ENCODE measurements at places on chromosomes 5 and 9.
A peak's percentile ranks its signal among the peaks of the same experiment; 100 is the strongest.

- no peak for DNase-seq
Measured at GRCh38 chr5:157324237-157324636, 58.3 kb downstream of the CYFIP2 start.

GRCh38 chr9:127360829-127361228, 36.1 kb upstream of the SLC2A8 start:
- DNase-seq: no peak

- DNase-seq: no peak
Measured at GRCh38 chr5:107670087-107670931, 428 bp downstream of the EFNA5 start.

GRCh38 chr9:76459694-76460635, 983 bp downstream of the GCNT1 start:
- no peak for DNase-seq

- DNase-seq: no peak
Measured at GRCh38 chr9:101381833-101382342, 2.9 kb downstream of the BAAT start.

DNA sequence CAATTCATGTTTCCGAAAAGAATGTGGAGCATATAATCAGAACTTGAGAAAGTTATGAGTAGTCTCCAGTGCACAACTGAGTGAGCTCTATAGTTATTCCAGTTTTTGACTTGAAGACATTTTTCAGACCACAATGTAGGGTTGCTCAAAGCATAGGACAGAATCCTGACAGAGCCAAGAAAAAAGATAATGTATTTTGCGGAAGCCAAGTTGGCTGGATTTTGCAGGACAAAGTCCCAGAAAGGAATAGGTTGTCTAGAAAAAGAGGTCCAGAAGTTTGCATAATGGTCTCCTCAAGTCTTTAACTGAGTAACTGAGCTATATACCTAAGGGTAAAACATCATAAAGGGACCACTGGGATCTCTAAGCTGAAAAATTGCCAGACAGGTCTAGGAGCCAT, 1028.0 kb downstream of the TAF11L14 start:
- DNase-seq: no peak

GRCh38 chr5:120327180-120327579, 136.9 kb upstream of the PRR16 start:
- no peak for DNase-seq

GRCh38 chr5:132526974-132527564, 16.3 kb downstream of the IL5 start:
- no peak for DNase-seq

DNA sequence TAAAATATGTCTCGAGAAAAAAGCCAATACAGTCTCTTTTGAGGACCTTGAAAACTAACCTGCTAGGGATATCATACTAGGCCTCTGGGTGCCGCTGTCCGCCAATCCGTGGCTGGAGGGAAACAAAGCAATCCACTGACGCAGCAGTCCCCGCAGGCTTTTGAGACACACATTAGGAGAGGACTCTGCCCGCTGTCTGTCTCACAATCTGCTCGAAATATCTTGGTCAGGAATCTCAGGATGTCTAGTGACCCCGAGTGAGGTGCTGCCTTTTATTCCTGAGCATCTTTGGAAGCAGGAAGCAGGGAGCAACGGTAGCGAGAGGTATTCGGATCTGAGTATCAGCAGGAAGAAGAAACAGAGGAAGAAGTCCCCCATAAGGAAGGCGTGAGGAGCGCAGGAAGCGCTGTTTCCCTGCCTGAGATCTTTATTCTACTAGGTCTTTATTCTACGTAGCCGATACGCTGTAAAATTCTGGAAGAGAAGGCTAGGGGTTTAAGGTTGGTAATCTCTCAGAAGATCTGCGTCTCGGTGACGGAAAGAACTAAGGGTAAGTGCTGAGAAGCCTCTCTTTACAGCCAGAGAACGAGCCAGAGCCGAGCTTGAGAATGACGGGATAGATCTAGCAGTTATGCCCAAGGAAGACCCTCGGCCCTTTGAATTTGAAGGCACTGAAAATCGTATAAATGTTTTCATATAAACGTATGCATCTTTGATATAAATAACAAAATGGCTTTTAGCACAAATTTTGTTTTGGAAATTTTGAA, 4.0 kb upstream of the PCDHGA1 start:
- DNase-seq: peak; percentile 60

GRCh38 chr5:145981589-145982571, 45.5 kb downstream of the SH3RF2 start:
- no peak for DNase-seq

- no peak for DNase-seq
Measured at GRCh38 chr9:89740722-89741121, 135.9 kb downstream of the GADD45G start.

- DNase-seq: no peak
Measured at GRCh38 chr5:38715696-38716095, 130.1 kb upstream of the OSMR start.

DNA sequence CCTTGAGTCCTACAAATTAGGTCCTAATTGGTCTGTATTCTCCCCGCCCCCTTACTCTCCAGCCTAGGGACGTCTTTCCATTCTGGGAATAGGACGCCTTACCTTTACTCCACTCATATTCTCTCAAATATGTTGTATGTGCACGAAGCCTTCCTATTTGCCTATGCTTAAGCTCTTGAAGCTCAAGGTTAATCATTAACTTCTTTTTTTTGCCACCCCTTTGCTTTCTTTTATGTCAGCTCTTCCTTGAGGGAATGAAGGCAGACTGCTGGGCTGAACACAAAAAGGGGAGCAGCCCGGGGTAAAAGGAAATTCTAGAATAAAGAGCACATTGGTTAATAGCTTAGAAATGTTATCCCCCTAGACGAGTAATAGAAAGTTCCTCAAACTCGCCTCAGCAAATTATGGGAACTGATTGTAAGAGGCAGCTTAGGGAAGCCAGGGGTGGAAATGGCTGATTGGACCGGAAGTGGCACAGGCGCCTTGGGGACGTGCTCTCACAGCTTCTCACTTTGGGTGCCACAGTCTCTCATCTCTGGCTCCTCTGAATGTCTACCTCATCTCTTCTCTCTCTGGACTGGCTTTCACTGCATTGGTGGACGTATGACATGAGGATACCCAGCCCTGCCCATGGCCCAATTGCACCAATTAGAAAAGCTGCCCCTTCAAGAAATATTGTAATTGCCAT, 122.3 kb upstream of the IL12B start:
- DNase-seq: no peak

DNA sequence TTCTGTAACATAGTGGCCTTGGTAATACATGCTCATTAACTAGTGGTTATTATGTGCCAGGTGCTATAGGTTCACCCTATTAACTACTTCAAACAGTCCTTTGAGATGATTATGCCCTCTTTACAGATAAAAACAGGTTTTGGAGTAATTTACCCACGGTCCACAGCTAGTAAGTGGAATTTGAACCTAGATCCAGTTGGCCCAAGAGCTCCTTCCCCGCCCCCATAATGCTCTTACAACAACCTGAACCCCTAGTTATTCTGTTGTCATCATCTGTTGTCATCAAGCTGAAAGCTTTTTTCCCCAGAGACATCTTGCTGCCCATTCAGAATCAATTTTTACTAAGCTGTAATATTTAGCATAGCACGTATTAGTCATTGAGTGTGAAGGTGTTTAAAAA, 23.2 kb downstream of the XPA start:
- DNase-seq: no peak

DNA sequence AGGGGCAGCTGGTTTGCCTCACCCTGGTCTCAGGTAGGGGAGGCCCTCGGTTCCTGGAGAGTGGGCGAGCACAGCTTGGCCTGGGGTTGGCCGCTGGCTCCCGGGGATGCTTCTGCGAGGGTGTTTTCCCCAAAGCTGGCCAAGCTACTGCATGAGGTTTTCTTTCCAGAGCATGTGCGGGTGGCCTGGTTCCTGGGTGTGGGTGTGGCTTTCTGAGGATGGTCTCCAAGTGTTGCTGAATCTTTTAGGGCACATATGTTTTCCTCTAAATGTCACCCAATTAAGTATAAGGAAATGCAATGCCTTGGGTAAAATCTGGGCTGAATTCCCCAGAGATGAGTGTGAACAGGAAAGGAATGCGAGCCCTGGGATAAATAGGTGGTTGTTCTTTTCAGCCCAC, 115.8 kb upstream of the ICE1 start:
- no peak for DNase-seq

- DNase-seq: no peak
Measured at GRCh38 chr5:439636-440035, 3.3 kb upstream of the EXOC3 start.

GRCh38 chr9:97936998-97937397, 974 bp downstream of the HEMGN start:
- DNase-seq: no peak

GRCh38 chr9:83920469-83920926, 734 bp downstream of the KIF27 start:
- no peak for DNase-seq

GRCh38 chr9:128550770-128551656, 1.4 kb upstream of the SPTAN1 start:
- DNase-seq: no peak

DNA sequence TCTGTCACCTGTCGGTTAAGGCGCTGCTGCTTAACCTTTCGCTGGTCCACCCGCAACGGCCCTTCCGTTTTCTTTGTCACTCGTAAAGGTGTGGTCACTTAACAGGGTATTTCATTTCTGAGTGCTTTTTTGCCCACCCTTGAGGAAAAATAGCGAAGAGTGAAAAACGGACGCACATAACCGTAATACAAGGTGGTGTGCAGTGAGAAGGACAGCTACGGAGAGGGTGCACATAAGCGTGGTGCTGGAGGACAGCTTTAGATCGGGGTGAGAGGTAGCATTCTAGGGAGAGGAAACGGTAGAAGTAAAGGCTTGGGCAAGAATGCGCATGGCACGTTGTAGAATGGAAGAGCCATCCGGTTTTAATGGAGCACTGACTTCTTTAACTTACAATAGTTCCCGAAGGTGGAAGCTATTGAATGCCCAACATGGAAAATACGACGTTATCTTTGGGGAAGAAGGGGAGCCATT, 761 bp downstream of the CCT5 start:
- DNase-seq: no peak

DNA sequence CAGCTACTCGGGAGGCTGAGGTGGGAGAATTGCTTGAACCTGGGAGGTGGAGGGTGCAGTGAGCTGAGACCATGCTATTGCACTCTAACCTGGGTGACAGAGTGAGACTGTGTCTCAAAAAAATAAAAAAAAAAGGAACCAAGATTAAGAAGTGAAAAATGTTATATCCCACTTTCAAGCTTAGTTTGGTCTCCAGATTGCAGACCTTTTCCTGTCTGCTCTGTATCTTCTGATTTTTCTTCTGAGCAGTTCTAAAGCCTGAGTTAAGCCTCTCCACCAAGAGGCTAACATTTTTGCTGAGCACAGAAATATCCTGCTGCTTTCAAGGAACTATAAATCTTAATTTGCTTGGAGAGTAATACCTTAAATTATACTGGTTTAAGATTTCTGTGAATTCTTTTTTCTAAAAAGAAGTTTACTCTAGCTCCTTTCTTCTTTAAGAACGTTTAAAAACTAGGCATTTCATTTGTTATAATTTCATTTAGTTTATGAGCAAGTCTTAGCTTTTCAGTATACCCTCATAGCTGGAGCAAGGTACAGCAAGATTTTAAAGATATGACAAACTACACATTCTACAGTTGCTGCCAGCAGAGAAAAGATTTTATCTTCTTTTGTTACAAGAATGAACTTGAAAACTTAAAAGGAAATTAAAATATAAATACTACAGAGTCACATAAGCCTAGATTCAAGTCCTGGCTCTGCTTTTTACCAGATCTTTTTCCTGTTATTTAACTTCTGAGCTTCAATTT, 55.0 kb downstream of the GARNL3 start:
- DNase-seq: no peak

DNA sequence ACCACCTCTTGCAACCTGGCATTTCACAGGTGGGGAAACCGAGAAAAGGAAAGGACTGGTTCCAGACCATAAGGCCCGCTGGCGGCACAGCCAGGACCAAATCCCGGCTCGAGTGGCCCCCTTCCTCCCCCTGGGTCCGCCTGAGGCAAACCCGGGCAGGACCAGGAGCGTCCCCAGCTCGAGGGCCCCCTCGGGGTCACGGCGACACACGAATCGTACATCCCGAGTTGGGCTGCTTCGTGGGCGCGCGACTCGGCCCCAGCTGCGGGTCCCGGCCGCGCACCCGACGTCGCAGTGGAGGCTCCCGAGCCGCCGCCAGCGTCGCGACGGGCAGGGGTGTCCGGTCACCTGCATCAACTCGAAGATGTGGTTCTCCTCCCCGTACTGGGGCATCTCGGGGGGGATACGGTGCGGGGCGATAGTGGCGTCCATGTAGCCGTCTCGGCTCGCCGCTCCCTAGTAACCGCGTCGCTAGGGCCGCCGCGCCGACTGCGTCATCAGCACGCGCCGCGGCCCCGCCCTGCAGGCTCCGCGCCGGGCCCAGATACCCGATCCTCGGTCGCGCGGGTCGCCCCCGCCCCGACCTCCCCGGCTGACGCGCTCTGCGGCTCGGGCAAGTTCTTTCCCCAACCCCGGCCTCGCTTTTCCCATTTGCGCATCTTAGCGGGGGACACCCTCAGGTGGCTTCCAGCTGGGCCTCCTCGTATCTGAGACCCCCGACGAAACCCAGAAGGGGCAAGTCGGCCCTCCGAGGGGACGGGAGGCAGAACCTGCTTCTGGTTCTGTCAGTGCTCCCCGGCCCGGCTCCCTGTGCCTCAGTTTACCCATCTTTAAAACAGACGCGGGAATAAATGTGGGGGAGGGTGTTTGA, at the start of gene AK8:
AK8 (minus strand) TSS at position 461 of the 871 bp plus-strand sequence; CDS start at position 432, 29 bp downstream.
- DNase-seq: peak; percentile 75

GRCh38 chr5:1324301-1324700, 20.6 kb downstream of the CLPTM1L start:
- DNase-seq: no peak

DNA sequence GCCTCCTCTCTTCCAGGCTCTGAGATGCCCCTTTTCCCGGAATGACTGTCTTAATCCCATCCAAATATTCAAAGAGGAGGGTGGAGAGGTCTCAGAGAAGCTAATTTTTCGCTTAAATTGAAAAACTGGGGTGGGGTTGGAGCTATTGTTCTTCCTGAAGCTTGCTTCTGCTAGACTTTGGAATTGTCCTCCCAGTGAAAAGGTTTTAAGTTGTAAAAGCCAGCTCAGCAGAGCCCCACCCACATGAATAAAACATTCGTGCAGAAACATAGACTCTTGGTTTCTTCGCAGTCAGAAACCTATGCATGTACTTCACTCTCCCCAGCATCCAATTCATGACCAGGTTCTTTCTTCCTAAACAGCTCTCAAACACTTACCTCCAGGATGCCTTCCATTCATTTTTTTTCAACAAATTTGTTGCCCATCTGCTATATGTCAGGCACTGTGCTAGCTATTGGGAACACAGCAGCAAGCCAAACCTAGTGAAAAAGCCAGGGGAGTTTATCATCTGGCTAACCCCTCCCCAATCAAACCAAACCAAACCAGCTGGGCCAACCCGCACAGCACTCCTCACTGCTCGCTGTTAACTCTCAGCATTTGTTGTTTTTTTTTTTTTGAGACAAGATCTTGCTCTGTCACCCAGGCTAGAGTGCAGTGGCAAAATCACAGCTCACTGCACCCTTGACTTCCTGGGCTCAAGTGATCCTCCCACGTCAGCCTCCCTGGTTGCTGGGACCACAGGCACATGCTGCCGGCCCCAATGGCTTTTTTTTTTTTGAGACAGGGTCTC, 37.9 kb upstream of the OCLN start:
- DNase-seq: no peak

All from stimulated activated CD4-positive, alpha-beta T cell treated with anti-CD3 and anti-CD28 coated beads, Interleukin-12 subunit alpha, Interleukin-12 subunit beta, amount 100 ng/mL, for 4 hours (primary cell).